HT-29 (cell line): ENCODE measurements at places on chromosomes 7 and 10.

DNA sequence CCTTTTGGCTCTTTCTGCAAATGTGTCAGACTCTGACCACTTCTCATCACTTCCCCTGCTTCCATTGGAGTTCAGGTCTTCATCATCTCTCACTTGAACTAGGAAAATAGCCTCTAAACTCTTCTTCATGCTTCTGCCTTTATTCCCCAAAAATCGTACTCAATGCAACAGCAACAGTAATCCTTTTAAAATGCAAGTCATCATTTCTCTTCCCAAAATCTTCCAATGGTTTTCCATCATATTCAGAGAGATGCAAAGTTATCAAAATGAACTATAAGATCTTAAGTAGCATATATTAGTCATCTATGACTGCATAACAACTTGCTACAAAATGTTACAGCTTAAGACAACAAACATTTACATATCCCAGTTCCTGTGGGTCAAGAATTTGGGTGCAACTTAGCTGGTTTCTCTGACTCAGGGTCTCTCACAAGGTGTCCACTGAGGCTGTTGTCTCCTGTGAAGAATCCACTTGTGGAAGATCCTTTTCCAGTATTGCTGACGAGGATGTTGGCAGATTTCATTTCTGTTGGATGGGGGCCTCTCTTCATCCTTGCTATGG lies 31.0 kb upstream of the ETV1 start:
- no peak for DNase-seq

DNA sequence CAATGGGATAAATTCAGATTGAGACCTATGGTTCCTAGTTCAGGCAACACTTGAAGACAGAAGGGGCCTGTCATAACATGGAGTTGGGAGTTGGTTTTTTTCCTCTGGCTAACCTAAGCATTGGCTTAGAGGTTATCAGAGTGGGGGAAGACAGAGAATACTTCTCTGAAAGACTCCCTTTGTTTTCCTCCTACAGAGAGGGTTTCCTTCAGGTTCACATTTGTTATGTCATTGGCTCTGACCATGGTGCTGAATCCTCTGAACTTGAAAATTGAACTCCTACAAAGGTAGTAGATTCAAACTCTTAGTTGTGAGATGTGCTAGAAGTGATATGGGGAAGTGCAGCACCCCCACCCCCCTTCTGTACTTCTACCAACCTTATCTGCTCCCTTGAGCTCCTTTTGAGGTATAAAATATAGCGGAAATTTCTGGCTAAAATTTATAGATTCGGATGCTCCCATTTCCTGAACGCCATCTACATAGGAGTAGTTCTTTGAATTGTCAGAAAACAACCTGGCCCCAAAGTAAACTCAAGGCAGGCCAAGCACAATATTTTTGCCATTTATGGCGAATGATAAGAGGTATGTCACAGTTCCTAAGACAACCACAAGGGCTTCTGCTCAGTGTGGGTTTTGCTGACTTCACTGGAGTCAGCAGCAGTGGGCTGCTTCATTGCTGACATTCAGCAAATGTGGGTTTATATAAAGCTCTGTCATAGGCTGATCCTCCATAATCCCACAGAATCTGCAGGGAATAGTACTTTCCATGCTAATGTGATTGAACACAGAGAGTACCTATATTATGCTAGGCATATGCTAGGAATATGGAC lies 131.6 kb upstream of the KLF14 start:
- DNase-seq: no peak

DNA sequence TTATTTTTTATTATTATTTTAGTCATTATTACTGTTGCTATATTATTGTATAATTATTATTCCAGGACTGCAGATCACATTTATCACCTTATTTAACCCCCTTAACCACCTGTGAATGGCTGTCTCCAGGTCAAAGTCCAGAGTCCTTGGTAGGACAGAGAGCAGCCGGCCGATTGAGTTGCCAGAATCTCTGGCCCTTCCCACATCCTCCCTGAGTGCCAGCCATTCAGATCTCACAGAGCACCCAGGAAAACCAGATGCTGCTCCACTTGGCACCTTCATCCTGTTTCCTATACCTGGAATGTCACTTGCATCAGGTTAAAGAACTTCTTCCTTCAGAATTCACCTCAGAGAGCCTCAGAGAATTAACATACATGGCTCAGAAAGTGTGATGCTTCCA lies 101.1 kb downstream of the ELAPOR2 start:
- DNase-seq: no peak

DNA sequence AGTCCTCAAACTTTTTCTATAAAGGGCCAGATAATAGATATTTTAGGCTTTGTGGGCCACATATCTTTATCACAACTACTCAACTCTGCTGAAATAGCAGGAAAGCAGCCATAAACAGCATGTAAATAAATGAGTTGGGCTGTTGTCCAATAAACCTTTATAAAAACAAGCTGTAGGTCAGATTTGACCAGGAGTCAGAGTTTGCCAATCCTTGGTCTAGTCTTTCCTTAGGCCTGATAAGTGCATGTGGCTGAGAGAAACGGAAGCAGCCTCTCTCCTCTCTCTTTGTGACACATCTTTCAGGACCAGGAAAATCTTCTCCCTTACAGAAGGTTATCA lies 724.5 kb downstream of the GRID1 start:
- no peak for DNase-seq

- no peak for DNase-seq
Measured at GRCh38 chr10:126585249-126586017, 85.1 kb downstream of the C10orf90 start.

DNA sequence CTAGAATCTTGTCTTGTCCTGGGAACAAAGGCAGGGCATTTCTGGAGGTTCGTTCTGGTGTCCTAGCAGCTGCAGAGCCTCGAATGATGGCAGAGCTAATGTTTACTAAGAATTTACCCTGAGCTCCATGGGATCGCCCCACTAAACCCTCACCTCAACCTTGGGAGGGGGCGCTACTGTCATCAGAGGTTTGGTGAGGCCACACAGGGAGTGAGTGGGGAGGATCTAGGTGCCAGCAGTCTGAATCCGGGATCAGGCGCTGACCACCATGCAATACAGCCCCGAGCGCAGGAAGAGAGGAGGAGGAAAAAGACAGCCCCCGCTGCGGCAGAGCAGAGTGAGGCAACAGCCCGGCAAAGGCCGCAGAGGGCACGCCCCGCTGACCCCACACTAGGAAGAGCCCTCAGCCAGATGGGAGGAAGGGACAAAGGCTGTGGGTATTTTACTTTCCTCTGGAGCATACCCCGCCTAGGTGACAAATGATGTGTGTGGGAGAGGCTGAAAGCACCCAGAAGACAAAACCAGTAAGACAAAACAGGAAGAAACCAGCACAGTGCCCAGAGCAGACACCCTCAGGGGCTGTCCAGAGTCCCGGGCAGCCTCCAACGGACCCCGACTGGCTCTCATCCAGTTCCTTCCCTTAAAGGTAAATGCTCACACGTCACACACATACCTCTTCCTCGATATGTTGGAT lies 103.5 kb downstream of the FAM53B start:
- DNase-seq: no peak

DNA sequence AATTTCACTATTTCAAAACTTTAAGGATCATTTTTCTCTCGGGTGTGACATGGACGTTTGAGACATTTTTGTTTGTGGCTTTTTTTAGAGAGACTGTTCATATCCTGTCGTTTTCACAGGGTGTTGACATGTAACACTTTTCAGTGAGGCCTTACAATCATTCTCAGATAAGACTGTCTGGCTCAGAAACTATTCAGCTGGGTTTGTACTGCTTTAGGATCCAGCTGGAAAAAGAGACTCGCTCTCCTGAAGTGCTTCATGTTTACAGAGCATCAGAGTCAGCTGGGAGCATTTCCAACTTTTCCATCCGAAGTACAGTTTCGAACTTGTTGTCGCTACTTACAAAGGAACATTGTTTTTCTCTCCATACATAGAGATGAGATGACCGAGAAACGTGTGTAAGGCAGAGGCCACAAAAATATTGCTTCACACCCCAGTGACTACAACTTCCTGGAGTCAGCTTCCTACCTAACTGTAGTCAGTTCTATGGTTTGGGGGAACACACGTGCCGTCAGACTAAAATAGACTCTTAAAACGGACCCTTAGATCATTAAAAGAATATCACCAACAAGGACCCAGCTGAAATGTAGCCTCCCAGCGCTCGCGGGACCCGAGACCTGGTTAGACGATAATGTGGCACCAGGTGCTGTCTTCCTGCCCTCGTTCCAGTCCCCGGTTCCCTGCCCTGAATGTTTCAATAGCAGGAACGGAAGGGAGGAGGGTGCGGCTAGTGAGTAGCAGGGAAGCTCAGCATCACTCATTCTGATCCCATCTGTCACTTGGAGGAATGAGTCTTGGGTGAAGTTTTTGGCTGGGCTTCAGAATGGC lies 78.0 kb downstream of the MKI67 start:
- no peak for DNase-seq

DNA sequence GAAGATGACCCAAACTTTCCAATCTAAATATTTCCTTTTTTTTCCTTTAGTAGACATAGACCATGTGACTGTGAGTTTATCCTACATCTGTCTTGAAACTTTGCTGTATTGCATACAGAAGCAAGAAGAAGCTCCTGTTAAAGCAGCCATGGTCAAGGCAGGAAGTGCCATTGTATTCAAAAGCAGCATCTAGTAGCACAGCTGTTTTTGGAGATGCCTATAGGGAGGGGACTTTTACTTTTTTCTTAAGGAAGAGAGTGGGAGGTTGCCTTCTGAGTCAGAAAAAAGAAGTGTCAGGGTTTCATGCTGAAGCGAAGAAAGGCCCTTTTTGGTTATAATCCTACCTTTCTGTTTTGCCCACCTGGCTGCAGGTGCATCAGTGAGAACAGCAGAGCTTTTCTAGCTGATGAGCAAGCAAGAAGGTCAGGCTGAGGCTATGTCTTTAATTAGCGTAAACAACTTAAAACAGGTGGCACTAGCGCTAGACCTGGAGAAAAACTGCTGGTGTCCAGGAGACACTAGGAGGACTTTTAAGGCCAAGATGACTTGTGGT lies 234.1 kb upstream of the AGK start:
- DNase-seq: no peak

DNA sequence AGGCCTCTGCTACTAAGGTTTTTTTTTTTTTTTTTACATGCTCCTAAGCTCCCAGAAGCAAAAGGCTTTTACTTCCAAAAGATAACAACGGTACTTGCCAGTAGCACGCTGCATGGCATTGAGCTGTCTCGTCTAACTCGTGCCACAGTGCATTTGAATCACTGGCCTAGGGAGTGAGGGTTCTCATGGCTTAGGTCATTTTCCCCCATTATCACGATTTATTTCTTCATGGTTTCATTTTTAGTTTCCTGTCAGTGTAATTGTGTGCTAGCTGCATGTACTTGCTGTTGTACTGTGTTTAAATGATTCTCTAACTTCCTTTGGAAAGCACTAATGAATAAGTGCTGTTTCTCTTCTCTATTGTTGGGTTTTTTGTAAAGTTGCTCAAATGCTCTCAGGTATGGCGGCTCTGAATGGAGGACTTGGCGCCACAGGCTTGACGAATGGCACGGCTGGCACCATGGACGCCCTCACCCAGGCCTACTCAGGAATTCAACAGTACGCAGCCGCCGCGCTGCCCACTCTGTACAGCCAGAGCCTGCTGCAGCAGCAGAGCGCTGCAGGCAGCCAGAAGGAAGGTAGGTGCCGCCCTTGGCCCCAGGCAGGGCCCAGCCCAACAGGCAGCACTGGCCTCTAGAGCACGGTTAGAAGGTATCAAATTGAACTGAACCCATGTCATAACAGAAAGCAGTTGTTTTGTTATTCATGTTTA lies 290.5 kb downstream of the USP6NL start:
- DNase-seq: no peak
